Posterior cingulate gyrus (tissue), 11 donors: ENCODE measurements at places on chromosomes 7 and 10.

DNA sequence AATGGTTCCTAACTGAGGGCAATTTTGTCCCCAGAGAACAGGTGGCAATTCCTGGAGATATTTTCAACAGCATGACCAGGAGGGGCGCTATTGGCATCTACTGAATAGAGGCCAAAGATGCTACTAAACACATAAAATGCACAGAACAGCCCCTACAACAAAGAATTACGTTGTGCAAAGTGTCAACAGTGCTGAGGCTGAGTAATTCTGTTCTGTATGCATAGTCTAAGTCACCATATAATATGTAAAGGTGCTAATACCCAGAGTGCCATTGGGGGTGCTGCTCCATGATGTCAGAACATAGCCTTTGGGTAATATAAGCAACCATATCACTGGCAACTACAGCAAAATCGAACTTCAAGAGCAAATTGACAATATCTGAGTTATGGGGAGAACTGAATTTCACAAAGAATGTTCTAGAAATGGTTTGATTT lies 213.3 kb upstream of the PHYHIPL start:
- peak; percentile 79 for DNase-seq

GRCh38 chr7:106175507-106175906 lies 63.4 kb upstream of the SYPL1 start:
- DNase-seq: no peak

DNA sequence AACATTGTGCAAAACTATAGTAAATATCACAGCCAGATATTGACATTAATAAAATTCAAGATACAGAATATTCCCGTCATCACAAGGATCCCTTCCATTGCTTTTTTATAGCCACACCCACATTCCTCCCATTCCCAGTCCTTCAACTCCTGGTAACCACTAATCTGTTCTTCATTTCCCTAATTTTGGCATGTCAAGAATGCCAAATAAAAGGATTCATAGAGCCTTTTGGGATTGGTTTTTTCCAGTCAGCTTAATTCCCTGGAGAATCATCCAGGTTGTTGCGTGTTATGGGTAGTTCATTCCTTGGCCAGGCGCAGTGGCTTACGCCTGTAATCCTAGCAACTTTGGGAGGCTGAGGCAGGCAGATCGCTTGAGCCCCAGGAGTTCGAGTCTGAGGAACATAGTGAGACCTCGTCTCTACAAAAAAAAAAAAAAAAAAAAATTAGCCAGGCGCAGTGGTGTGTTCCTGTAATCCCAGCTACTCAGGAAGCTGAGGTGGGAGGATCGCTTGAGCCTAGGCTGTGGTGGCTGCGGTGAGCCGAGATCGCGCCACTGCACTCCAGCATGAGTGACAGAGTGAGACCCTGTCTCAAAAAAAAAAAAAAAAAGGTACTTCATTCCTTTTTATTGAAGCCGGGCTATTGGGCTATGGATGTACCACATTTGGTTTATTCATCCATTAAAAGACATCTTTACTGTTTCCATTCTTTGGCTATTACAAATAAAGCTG lies 2.7 kb downstream of the OGDH start:
- DNase-seq: no peak

DNA sequence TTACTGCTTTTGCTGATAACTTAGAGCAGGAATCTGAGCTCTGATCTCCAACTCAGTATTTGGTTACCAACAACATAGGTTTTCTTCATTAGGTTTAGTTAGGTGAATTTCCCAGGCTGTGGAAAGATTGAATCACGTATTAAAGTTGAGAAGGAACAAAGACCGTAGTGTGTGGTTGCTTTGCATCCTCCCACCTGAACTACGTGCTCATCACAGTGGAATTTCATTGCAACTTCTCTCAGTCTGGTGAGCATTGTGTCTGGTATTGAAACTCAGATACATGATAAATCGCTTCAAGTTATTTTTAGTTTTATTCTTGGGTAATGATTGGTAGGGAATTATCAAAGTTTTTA lies 139.4 kb upstream of the AKR1E2 start:
- DNase-seq: no peak

- no peak for DNase-seq
These were observed 84.8 kb upstream of the PRKAR2B start for GRCh38 chr7:106959753-106960152.

DNA sequence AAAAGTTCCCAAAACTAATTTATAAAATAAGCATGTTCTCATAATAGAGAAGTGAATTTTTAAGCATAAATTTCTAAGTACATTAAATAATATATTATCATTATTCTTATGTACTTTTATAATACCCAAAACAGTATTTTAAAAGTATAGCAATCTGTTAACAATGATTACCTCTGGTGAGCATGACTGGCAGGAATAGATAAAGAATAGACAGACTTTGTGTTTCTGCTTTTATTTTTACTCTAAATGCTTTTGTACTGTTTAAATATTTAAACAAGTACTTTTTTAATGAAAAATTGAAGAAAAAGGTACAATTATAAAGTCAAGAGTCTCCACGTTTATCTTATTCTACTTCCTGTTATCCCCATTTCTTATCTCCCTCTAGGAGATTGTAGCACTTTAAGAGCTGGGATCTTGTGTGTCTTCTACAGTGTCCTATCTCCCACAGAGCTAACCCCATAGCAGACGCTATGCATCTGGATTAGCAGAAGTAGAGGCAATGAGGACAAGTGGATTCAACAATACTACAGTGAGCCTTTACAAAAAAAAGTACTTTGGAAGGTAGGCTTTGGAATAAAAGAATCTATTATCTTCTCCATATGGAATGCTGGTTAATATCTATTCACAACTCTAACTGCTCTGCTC lies 42.9 kb downstream of the IDE start:
- DNase-seq: no peak

DNA sequence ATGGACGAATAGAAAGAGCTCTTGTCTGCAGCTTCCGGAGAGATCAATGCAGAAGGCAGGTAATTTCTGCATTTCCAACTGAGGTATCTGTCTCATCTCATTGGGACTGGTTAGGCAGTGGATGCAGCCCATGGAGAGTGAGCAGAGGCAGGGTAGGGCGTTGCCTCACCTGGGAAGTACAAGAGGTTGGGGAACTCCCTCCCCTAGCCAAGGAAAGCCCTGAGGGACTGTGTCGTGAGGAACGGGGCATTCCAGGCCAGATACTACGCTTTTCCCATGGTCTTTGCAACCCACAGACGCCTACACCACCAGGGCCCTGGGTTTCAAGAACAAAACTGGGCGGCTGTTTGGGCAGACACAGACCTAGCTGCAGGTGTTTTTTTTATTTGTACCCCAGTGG lies 186.3 kb downstream of the ETV1 start:
- no peak for DNase-seq
